ENCODE measurements at places on chromosomes 3 and 15.

DNA sequence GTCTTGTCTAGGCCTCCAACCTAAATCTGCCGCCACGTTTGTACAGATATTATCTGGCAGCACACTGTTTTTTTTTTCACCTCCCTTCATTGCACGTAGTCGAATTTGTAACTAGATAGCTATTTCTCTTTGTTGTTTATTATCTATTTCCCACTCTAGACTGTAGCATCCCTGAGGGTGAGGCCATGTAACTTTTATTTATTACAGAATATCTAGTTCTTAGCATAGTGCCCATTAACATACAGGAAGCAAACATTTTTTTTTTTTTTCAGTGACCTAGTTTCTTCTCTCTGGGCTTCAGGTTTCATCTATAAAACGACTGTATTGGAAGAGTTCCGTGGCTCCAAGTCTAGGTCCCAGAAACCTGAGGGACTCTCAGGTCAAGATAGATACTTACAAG lies 354.3 kb downstream of the FGF12 start:
- DNase-seq = no peak

DNA sequence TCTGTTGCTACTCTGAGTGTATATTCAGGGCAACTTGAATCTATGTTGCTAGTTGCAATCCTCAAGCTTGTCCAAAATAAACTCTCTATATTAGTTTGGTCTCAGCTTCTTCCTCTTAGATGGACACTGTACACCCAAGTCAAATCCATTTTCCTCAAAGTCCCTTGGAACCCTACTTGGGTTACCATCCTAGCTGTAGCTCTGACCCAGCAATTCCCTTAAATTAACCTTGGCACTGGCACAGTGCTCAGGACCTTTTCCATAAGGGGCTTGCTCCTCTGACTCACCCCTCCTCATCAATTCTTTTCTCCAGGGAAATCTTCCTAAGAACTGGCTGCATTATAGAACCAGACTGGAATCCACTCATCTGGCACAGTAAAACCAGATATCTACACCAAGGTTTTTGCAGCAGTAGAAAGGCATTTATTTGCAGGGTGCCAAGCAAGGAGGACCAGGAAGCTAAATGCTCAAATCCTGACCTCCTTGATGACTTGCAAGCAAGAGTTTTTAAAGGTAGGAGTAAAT lies 44.9 kb upstream of the B3GALNT1 start:
- DNase-seq = no peak

- peak; percentile 90 for DNase-seq
These were observed at the start of gene SCAMP5 for GRCh38 chr15:74995182-74995778. Gene SCAMP5, plus strand, starts transcription at chr15:74995563. Its CDS starts 16,277 bp downstream, at chr15:75011840.

DNA sequence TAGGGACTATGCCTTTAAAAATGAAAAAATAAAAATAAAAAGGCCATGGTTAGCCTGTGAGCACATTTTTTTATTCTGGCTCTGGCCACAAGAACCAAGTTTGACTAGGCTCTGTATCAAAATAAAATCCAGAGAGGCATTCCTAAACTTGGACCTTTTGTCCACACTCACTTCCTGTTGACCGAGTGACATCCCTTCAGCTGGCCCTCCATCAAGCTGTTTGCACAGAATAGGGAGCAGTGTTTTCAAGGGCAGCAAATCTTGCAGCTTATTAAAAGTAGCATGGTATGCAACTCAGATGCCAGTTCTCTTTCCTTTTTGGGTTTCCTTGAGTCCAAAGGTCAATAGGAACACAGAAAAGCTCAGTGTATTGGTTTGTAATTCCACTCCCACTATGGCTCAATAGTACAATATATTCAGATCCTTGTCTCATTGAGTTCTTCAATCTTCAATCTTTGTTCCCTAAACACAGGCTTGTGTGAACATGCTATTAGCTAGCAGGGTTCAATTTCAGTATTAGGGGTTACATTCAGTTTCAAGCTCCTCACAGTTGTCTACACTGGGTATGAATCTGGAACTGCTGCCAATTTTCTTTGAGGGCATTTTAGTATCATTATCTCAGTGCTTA lies 244.5 kb downstream of the RBMS3 start:
- peak; percentile 30 for DNase-seq

DNA sequence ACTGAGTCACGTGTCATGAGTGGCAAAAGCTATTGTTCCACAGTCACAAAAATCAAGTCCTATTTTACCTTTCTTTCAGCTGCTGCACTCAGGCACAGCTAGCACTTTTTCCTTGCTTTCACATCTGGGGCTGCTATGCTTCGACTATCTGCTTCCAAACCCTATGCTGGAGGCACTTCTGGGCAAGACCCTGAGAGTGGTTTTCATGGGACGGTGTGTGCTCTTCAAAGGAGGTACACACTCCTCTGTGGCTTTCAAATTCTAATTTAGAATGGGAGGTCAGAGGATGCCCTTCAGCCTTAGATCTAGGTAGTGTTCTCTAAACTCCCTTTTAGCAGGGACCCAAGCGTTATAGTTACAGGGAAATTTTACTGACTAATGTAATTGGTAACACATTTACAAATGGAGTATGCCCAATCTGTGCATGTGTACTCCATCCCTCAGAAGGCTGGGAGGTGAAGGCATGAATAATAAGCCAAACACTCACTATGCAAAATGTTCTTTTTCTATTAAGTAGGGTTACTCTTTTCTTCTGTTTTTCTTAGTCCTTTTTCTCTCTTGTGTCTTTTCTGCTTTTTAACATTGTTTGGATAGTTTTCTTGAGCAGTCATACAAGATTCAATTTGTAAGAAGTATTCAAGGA lies 188.3 kb downstream of the LSAMP start:
- DNase-seq = no peak

DNA sequence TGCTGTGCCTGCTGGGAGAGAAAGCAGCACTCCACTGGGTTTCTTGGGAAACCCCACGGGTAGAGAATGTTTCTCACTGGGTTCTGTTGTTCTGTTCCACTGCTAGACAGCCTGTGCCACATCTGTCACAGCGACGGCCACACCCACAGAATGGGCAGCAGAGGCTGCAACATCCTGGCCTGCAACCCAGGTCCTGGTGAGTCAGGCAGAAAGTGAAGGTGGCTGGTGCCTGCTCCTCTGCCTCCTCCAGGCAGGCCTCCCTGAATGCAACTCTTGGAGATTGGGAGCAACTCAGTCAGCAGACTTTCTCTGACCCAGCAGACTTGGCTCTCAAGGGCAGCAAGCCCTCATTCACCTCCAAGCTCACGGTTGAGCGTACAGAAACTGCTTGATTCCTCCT lies 13.0 kb downstream of the C3orf18 start:
- no peak for DNase-seq

- no peak for DNase-seq
These were observed 128.1 kb upstream of the CCDC54 start for GRCh38 chr3:107249132-107249531.

GRCh38 chr3:187788984-187789857 lies 44.0 kb upstream of the BCL6 start:
- DNase-seq = no peak

DNA sequence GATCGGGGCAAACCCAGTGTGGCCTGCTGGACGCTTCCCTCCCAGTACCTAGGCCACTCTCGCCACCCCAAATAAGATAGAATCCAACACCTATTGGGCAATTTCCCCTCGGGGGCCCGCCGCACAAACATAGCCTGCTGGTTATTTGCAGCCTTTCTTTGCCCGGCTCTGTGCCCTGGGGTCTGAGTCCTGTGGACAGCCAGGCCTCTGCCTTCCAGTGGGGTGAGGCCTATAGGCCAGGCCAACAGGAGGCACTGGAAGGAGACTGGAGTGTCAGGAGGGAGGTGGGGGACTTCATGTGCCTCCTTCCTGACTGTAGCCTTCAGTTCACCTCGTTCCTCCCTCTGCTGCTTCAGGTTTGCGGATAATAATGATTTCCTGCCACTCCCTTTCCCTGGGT lies 47.4 kb upstream of the LDHAL6B start:
- DNase-seq = no peak

- DNase-seq = no peak
These were observed 105.3 kb downstream of the CD47 start for GRCh38 chr3:107985496-107985895.

Data from left ventricle myocardium inferior (tissue), 1 donor.